ENCODE measurements at places on chromosomes 12 and 14.
A peak's percentile ranks its signal among the peaks of the same experiment; 100 is the strongest.

GRCh38 chr12:92863251-92863650 lies 65.8 kb downstream of the EEA1 start:
- no peak for DNase-seq

DNA sequence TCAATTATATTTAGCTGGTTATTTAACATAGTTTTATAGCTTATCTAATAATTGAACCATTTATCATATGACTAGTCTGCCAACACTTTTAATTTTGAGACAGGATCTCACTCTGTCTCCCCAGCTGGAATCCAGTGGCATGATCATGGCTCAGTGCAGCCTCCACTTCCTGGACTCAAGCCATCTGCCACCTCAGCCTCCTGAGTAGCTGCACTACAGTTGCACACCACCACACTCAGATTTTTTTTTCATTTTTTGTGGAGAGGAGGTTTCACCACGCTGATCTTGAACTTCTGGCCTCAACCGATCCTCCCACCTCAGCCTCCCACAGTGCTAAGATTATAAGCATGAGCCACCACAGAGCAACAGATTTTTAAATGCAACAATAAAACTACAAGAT lies 151.4 kb upstream of the MDGA2 start:
- no peak for DNase-seq

- DNase-seq: peak; percentile 89
Measured at GRCh38 chr12:54370171-54370730, 6.0 kb upstream of the GPR84 start.

GRCh38 chr12:116201908-116202307 lies 75.6 kb downstream of the MED13L start:
- no peak for DNase-seq
